ENCODE measurements at places on chromosomes 12 and 14. TPM values are rescaled to one million over a fixed set of nuclear protein-coding genes. Genes with fewer than 3 reads are reported as not detected.

GRCh38 chr14:30387871-30388270 is 171.1 kb upstream of the G2E3 start:
- ATAC-seq: no peak

DNA sequence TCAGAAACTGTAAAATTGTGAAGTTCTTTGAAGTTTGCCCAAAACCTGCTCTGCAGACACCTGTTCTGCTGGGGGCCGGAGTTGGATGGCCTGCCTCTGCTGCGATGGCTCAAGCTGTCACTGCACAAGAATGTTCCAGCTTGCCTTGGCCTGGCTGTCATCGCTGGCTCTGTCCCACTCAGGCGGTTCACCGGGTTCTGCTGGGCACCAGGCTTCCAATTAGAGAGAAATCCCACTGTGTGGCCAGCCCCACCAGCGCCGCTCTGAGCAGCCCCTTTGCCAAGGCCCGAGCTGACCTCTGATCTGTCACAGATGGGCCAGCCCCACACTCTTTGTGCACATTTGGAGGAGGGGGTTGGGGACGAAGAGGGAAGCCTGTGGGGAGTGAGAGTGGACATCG is 71.7 kb upstream of the GPATCH2L start:
- no peak for ATAC-seq

DNA sequence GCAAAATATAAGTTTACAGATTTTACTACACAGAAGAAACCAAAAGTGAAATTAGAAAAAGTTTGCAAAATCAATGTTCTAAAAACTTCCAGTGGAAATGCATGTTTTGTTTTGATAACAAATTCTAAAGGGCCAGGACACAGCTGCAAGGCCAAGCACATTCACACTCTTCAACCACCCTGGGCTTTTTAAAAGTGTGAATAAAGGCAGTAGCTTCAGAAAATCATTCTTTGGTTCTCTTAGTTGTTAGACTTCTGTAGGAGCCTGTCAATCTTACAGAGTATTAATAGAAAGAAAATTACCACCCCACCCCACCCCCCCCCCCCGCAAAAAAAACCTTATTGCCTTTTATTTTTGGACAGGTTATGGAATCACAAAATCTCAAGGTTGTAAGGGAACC is 105.2 kb upstream of the EGLN3 start:
- no peak for ATAC-seq

DNA sequence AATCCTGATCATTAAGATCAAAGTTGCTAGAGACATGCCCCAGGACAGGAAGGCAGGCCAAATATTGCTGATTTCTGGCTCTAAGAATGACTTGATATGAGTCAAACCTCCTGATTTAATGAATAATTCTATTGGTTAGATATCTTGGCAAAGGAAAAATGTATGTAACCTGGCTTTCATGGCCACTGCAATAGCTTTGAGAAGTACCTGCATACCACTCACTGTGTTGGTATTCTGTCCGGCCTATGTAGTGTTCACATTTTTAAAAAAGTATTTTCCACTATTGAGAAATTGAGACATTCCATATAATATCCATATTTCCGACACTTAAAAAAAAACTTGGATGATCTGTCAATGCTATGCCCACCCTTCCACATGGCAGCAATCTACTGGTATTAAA is 283.1 kb upstream of the SOX5 start:
- ATAC-seq: no peak

DNA sequence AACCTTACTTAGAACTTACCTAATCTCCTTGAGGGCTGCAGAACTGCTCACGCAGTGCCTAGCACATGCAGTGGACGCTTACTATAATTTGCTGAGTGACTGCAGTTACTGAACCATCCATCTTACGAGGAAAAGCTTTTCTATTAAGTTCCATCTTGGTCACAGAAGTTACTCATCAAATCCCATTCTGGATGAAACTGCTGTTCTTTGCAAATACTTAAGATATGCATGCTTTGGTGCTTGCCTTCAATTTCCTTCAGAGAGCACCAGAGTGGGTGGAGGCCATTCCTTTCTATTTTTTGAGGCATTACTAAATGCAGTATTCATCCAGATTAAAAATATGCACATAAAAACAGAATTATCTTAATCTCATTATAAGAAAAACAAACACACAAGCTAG is 17.7 kb upstream of the PELI2 start:
- ATAC-seq: no peak

The GALNT8 gene
- not detected for total RNA-seq

GRCh38 chr12:24494401-24494800 is 454.5 kb downstream of the BCAT1 start:
- ATAC-seq: no peak

The ETFBKMT gene
- total RNA-seq: 1.3 TPM

DNA sequence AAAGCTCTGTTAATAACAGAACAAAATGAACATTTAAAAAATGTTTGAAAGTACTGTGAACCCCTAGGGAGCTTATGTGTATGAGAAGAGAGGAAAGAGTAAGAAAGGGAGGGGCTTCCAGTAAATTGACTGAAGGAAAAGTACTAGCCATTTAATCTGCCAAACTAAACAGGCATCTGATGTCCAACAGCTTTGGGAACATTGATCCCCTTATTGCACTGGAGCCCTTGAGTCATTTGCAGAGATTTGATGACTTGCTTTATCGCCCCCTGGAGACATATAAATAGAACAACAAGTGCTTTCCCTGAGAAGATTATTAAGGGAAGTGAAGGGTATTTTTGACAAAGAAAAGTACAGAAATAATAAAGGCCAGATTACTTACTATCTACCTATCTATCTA is 319.3 kb upstream of the NOVA1 start:
- ATAC-seq: no peak

The TRIAP1 gene
- 22.4 TPM for total RNA-seq

GRCh38 chr14:24389226-24389848 is 9.5 kb upstream of the NYNRIN start:
- ATAC-seq: no peak

DNA sequence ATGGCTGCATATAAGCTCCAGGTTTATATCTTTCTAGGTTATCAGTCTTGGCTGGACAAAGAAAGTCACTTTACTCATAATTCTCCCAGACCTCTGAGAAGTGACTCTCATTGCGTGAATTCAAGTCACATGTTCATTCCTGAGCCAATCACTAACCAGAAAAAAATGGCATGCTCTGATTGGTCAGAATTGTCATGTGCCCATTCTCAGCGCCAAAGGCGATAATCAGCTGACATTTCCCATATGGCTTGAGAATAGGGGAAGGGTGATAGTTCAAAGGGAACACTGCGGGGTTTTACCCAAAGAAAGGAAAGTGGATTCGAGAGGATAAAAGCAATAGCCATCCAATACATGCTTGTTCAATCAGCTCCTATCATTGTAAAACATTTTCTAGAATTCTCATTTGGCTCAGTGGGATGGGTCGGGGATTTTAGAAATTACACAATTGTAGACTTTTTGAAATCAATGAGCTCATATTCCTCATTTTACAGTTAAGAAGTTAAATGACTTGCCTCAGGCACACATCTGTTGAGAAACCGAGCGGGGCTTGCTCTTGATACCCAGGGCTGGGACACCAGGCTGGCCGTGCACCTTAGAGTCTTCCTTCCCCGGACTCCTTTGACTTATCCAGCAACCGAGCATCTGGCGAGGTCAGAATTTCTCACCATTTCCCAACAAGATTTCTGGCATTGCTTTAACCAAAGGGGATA is 454.0 kb upstream of the TBX3 start:
- ATAC-seq: no peak

GRCh38 chr12:1552171-1552570 is 42.2 kb downstream of the FBXL14 start:
- no peak for ATAC-seq

GRCh38 chr12:31234053-31234840 is 91.7 kb downstream of the SINHCAF start:
- ATAC-seq: no peak

DNA sequence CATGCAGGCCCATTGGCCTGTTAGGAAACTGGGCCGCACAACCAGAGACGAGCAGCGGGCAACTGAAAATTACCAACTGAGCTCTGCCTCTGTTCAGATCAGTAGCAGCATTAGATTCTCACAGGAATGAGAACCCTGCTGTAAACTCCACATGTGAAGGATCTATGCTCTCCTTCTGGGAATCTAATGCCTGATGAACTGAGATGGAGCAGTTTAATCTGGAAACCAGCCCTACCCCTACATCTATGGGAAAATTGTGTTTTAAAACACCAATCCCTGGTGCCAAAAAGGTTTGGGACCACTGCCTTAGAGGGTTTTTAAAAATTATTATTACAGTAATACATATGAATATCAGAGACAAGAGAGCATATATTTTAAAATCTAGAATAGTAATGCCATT is 1144.5 kb downstream of the FSCB start:
- ATAC-seq: no peak

- ATAC-seq: no peak
These were observed 44.8 kb downstream of the FOXN4 start for GRCh38 chr12:109264095-109264942.

The WIF1 gene
- total RNA-seq: 0.20 TPM

DNA sequence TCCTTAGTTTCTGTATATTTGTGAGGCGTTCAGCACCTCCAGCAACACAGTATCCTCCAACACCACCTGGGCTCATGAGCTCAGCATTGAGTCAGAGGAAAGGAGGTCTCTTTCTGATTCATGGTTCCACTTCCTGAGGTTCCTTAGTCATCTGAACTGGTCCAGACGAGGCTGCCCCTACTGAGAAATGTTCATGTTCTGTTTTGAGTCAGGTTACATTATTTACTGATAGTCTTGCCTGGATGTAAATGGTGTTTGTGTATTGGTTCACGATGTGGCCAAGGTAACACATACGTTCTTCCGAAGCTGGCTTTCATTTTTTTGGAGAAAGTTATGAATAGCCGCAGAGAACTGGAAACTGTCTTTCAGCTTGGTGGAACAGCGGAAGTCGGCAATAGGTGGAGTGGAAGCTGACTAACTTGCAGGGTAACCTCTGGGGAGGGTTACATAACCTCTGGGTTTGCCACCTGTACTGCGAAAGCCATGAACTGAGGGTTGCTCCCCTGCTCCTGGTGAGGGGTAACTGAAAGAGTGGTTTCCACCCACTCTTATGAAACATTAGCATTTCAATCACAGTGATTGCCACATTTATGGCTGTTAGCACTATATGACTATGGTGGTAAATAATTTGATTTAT is 42.2 kb upstream of the MANSC4 start:
- ATAC-seq: peak; percentile 91

- peak; percentile 24 for ATAC-seq
These were observed 1.1 kb upstream of the HOXC4 start for GRCh38 chr12:54052438-54053002.

GRCh38 chr14:77372304-77372841 is 4.5 kb downstream of the TMED8 start:
- ATAC-seq: no peak

The RNASE2 gene
- not detected for total RNA-seq

GRCh38 chr12:10393291-10393690 is 3.5 kb upstream of the KLRK1 start:
- no peak for ATAC-seq

DNA sequence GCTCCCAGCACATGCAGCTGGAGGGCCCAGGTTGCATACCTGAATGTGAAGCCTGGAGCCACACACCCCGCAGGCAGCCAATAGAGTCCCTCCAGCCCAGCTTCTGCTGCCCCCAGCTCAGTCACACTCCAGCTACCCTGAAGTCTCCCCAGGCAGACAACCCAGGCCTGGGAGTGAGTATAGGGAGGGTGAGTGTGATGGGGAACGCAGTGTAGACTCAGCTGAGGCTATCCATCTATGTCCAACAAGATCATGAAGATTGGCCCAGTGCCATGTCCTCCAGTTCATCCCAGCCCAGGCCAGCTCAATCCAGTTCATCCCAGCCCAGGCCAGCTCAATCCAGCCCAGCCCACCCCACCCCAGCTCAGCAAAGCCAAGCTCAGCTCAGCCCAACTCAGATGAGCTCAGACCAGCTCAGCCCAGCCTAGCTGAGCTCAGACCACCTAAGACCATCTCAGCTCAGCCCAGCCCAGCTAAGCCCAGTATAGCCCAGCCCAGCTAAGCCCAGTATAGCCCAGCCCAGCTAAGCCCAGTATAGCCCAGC is 330.4 kb downstream of the TMEM121 start:
- ATAC-seq: no peak

DNA sequence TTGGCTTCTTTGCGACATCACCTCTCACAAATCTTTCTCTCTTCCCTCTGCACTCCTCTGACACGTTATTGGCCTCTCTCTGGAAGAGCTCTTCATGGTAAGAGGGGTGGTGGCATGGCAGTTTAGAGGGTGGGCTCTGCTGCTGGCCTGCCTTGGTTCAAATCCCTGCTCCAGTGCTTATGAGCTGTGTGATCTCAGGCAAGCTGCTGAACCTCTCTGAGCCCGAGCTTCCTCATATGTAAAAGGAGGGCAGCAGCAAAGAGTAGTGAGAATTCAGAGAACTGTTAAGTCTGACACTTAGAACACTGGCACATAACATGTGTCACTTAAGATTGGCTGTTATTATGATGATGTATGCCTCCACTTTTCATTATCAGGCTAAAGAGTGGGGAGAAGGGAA is 118.3 kb downstream of the RBM19 start:
- ATAC-seq: no peak

The SFSWAP gene
- 20.8 TPM for total RNA-seq

The TAC3 gene
- total RNA-seq: not detected

The NR1H4 gene
- total RNA-seq: not detected

- no peak for ATAC-seq
These were observed 134.7 kb downstream of the NOVA1 start for GRCh38 chr14:26463136-26463535.
